ENCODE measurements at places on chromosomes 2 and 18. TPM values are rescaled to one million over a fixed set of nuclear protein-coding genes. Genes with fewer than 3 reads are reported as not detected.

Gene CCDC148
- total RNA-seq, result 0.13 TPM

Gene C18orf63
- total RNA-seq, result not detected

Gene GRHL1
- total RNA-seq, result 1.9 TPM

Gene HOXD8
- total RNA-seq, result 3.1 TPM

Gene MEP1B
- total RNA-seq, result 4.6 TPM

Gene FAM110C
- total RNA-seq, result 24.6 TPM

Gene ASXL3
- 0.59 TPM for total RNA-seq

Gene PLCL1
- total RNA-seq, result 1.3 TPM

All from colonic mucosa (tissue), 4 donors.